LHCN-M2 (cell line): ENCODE measurements at places on chromosomes 1 and 21. TPM values are rescaled to one million over a fixed set of nuclear protein-coding genes. Genes with fewer than 3 reads are reported as not detected.
A peak's percentile ranks its signal among the peaks of the same experiment; 100 is the strongest.

- peak; percentile 39 for DNase-seq
Measured at GRCh38 chr1:155006601-155007101, 4.0 kb downstream of the ZBTB7B start.

TSNAX gene
- 43.7 and 44.7 TPM in 2 replicates for total RNA-seq

GRCh38 chr1:232137066-232137465 is 492.9 kb downstream of the SIPA1L2 start:
- DNase-seq: no peak

RIPPLY3 gene
- total RNA-seq: not detected in 2 replicates

DNA sequence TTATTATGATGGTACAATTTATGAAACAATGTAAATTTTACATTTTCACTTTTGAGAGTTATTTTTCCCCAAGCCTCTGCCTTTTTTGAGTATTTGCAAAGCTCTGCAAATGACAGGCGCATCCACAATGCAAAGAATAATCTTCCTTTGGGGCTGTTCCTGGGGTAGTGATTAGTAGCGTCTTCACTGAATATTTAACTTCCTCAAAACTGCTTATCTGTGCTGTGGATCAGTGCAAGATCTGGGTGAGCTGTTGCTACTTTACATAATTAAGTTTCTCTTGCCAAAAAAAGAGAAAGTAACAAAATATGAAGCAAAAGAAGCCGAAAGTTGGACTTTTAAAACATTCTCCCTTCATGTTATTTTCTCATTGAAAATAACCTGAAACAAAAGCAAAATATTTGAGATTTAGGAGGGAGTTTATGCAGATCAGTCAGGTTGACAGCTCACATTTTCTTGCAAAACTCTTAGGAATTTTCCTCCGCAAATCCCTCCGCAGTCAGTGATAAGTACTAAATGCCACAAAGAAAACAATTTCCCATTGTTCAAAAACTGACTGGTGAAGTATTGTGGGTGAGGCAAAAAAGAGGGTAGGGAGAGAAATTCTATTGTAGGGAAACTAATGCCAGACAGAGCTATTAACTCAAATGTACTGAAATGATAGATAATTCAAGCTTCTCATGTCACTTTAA is 276.4 kb upstream of the B3GALT2 start:
- peak; percentile 5 for DNase-seq

GRCh38 chr1:111730706-111731105 is 8.5 kb downstream of the INKA2 start:
- no peak for DNase-seq
